ENCODE measurements at places on chromosomes 2 and 18.

GRCh38 chr2:45173513-45173912 lies 164.3 kb upstream of the SIX2 start:
- no peak for DNase-seq

DNA sequence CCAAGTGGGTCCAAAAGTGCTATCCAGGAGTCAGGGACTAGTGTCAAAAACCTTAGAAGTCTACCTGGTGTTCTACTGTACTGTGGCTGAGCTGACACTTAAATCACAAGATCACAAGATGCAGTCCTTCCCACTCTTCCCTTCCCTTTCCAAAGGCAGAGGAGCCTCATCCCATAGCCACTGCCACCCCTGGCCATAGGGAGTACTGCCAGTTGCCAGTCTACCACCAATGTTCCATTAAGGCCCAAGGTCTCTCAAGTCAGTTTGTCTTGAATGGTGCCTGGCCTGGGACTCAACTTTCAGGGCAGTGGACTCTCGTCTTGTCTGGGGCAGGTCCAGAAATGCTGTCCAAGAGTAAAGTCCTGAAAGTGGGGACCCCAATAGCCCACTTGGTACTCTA lies 585.6 kb downstream of the NUP35 start:
- no peak for DNase-seq

DNA sequence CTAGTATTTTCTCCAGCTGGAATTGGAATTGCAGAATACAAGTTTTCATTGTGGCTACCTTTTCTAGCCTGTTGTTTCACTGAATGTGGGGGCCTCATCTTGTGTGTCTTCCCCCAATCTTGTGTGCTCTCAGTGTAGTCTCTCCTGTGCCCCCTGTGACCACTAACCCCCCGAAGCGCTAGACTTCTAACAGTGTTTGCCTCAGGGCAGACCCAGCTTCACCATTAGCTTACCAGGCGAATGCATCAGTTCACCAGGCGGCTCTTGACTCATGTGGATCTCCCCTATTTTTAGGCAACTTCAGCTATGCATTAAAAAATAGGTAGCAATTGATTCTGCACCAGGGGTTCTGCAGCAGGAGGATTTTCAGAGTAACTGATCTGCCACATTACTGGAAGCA lies 376.2 kb upstream of the MEIS1 start:
- DNase-seq = no peak

DNA sequence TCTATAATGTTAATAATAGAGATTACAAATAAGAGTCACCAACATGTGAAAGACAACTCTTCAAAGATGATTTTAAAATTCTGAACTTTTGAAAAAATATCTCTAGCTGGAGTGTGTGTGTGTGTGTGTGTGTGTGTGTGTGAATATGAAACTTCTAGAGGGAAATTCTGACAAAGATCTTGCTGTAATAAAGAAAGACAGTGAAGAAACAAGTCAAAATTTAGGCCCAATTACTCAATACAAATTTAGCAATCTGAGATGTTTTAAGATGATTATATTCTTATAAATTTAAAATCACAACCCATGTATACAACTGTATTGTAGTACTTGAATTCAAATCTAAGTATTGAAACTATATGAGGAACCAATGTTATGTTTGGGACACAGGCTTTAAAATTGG lies 57.2 kb upstream of the UGP2 start:
- no peak for DNase-seq

GRCh38 chr2:129242269-129242668 lies 737.2 kb upstream of the RAB6C start:
- no peak for DNase-seq

GRCh38 chr18:56517196-56517595 lies 121.2 kb downstream of the TXNL1 start:
- no peak for DNase-seq

DNA sequence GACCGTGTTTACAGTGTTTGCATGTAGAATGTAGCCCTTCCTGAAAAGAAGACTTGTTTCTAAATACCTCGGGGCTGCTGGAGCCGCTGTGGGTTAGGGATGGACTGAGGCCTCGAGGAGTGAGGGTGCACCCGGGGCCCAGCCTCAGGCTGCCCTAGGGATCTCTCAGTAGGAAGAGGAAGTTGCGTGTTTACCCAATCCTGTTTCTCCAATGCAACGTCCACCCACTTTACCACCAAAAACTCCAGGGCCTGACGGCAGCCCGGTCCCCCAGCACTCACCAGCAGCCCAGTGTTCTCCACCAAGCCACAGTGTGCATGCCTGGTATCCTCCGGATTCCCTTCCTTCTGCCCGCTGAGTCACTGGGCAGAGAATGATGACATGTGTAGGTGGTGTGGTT lies 255.8 kb downstream of the GLI2 start:
- no peak for DNase-seq

DNA sequence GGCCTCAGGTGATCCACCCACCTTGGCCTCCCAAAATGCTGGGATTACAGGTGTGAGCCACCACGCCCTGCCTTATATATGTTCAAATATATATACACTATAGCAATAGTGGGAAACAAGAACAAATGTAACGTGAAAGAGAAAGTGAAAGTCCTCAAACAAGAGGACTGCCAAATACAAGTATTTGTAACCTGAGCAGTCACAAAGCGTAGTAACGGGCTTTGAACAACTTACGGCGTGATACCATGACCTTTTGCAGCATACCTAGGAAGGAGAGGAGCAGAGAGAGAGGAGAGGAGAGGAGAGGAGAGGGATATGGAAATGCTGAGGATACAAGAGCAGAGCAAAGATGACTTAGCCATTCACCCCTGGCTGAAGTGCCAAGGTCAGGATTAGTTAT lies 113.8 kb upstream of the RGPD4 start:
- no peak for DNase-seq

GRCh38 chr18:33440060-33441043 lies at the start of gene CCDC178:
TSS of gene CCDC178 (minus strand) at chr18:33440721. CDS start at chr18:33412088, 28,633 bp downstream.
- no peak for DNase-seq

DNA sequence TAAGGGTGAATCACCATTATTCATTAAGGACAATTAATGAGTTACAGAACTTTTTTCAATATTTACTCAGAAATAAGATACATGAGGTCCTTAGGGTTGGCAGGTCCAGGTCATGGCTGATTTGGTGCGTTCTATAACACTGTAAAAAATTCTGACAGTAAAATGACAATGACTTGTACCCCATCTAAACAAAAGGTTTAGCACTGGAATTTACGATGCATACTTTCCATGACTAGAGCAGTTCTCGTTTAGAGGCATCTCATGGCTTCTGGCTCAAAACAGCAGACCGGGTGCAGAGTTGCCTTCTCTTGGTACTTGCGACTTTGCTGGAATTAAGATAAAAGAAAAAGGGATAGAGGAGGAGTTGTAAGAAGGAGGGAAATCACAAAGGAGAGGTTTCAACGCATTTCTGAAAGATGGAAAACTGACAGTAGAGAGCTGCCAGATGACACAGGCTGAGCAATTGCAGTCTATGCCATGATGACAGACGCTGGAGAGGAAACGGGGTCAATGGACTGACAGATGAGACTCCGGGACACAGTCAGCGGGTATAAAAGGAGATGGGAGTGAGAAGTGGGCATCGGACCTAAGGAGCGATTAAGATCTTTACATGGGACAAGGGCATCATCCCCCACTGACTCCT lies 4.1 kb upstream of the CYS1 start:
- no peak for DNase-seq

DNA sequence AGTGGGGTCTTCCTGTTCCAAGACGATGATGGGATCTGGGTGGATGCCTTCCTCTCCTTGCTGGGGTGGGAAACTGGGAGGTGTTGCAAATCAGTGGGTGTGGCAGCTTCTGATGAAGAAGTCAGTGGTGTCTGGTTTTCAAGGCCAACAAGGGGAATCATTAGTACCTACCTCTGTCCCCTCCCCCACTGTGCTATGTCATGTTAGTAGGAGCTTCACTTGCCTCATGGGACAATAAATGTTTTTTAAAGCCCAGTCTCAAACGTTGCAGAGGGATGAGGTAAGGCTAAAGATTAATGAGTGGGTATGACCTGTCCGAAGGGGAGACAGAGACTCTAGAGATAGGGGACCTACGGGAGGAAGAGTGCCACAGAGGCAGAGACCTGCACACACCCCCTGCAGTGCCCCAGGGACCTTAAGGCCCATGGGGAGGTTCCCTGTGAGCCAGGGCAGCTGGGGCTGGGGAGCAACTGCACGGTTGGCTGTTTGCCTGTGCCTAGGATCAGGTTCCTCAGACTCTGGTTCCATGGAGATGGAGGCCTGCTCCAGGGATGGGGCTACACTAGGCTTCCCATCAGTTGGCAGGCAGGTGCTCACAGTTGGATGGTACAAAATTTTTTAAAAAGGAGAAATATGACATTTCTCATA lies 37.8 kb upstream of the SLC1A4 start:
- no peak for DNase-seq

DNA sequence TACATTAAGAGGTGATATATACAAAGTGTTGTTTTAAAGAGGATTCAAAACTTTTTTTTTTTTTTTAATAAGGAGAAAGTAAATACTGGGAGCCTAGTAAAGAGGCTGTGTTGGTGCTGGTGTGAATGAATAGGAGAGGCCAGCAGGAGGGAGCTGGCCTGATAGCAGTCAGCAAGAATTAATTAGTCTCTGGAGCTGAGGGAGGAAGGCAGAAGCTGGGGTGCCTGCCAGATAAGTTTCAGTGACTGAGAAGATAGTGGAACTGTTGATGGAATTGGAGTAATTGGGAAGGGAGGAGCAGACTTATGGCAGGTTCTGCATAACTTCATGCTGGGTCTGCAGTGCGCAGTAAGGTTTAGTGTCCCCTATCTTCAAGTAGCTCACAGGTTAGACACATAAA lies 36.2 kb upstream of the SNORC start:
- no peak for DNase-seq

GRCh38 chr2:119441376-119442225 lies 9.9 kb downstream of the TMEM37 start:
- DNase-seq = no peak

DNA sequence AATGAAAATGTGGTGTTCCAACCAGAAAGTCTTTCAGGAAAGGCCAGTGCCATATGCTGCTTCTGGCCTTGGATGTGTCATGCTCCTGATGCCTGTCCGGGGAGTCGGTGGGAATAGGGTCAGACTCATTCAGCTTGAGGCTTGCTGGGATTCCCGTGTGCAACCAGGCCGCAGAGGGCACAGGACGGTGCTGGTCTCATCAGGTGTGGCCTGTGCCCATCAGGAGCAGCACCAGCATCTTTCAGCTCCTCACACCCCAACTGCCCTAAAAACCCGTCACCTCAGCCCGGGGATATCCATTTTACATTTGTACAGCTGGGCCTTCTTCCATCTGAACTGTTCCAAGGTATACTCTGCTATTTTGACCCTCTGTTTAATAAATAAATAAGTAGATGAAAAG lies 13.3 kb upstream of the CNNM3 start:
- no peak for DNase-seq

DNA sequence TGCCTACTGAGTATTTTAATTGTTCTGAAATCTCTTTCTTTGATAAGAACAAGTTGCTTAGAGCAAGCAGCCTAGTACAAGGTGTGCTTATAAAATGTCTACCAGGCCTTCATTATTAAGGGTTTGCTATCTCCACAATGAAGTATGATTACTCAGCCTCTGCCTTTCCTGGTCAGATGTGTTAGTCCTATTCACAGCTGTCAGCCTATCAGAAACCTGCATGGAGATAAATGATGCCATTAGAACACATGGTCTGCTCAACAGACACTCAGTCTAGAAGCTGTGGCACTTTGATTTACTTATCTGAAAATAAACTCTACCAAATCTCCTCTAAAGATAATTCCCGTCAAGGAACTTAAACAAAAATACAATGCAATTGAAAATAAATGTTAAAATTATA lies 448.7 kb downstream of the ERBB4 start:
- no peak for DNase-seq

DNA sequence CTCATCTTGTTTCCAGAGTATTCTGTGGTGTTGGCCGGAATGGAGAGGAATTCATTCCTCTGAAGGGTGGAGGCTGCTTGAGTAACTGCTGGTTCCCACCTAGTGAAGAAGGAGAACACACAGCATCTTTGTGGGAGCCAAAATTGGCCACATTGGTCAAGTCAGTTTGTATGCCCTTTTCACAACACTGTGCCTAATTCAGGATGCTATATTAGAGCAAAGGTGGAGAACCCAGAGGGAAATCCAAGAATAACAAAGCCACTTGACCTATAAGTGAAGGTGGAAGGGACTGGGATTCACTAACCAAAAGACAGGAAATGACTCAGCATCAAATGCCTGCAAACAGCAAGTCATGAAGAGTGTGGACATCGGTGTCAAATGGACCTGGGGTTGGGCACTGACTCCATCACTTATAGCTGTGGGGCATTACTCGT lies 27.3 kb upstream of the MLPH start:
- DNase-seq = no peak

DNA sequence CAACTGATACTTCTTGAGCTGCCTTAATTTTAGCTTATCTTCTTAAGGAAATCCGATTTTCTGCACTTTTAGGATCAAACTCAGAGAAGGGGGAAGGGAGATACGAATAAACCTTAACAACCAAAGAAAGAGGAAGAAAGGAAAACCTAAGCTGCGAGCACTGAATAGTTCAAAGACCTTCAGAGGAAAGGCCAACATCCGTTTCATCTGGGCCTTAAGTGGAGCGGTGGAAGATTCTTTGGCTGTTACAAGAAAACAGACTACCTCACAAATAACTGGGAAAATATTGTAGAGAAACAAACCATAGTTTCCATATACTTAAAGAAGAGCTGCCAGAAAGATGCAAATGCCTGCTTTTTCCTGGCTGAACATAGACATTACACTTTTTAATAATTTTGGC lies 43.6 kb downstream of the VIT start:
- no peak for DNase-seq

GRCh38 chr18:66778048-66778447 lies 174.2 kb upstream of the CDH19 start:
- no peak for DNase-seq

DNA sequence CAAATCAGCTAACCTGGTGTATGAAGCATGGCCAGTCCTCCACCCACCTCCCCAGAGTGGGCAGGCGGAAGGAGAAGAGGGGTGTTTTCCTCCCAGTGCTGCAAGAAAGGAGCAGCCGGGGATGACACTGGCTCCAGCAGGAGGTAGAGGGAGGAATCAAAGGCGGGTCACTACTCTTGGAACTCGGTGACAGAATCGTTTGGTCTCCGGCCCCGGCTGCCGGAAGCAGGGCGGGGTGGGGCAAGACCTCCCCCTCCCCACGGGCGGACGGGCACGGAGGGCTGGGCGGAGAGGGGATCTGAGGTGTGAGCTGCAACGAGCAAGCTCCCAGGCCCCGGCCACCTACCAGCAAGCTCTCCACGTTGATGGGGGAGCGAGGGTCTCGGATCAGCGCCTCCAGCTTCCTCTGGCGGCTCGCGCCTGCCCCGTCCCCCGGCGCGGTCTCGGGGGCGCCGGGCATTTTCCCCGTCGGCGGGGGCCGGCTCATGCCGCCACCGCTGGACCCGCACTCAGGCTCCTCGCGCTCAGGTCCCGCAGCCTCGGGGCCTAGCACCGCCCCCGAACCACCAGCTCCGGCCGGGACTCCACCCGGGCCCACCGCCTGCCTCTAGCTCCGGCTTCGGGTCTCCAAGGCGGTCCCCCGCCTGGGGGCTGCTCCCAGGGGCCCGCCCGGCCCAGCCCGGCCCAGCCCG lies 640 bp downstream of the ROCK2 start:
- no peak for DNase-seq

GRCh38 chr2:122390406-122390805 lies 635.0 kb downstream of the TSN start:
- no peak for DNase-seq

GRCh38 chr2:50769406-50770181 lies 262.3 kb downstream of the NRXN1 start:
- no peak for DNase-seq

All from stimulated activated CD8-positive, alpha-beta memory T cell treated with anti-CD3 and anti-CD28 coated beads, Interleukin-15, amount 100 ng/mL, for 4 hours (primary cell).